Dermis microvascular lymphatic vessel endothelial cell (primary cell): ENCODE measurements at places on chromosomes 16 and 17.

DNA sequence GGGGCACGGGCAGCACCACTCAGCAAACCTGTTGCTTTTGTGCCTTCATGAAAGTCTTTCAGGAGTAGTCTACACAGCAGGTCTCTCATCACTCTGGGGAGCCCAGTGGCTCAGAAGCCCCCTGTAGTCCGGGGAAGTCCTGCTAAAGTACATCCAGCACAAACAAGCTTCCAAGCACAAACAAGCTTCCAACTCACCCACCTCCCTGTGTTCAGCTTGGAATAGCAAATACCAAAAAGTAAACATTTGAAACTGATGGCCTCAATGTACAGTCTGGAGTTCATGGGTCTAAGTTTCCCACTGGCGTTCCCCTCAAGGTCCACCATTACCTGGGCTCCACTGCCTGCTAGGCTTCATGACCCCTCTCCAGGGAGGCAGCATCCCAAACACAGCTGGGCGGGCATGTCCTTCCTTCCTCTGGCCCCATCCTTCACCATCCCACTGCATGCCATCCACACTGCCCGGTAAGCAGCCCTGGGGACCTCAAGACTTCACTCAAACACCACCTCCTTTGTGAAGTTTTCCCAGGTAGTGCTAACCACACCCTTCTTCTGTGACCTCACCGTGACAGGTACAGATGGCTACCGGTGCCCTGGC is 62.8 kb upstream of the SIAH1 start:
- no peak for DNase-seq

DNA sequence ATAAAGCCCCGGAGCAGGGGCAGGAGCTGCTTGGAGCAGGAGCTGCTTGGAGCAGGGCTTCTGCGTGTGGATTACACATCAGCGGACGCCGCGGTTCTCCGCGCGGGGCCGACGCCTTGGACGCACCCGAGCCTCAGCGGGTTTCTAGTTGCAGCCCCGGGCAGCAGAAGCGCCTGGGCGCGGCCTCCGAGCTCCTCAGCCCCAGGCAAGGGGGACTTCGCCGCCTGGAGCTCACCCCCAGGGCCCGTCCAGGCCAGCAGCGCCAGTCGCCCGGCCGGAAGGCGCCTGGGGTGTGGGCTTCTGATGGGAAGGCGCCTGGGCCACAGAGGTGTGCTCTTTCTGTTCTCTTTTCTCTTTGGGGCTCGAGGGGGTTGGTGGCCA is 6.3 kb downstream of the FOXF1 start:
- peak; percentile 14 for DNase-seq

GRCh38 chr16:79609861-79610260 is 9.3 kb upstream of the MAF start:
- no peak for DNase-seq

- DNase-seq = no peak
Observed at GRCh38 chr16:69513180-69513966, 52.4 kb upstream of the NFAT5 start.

- DNase-seq = peak; percentile 81
Observed at GRCh38 chr17:47946929-47947397, 5.6 kb downstream of the PNPO start.

GRCh38 chr16:12678983-12679382 is 124.7 kb downstream of the CPPED1 start:
- no peak for DNase-seq

DNA sequence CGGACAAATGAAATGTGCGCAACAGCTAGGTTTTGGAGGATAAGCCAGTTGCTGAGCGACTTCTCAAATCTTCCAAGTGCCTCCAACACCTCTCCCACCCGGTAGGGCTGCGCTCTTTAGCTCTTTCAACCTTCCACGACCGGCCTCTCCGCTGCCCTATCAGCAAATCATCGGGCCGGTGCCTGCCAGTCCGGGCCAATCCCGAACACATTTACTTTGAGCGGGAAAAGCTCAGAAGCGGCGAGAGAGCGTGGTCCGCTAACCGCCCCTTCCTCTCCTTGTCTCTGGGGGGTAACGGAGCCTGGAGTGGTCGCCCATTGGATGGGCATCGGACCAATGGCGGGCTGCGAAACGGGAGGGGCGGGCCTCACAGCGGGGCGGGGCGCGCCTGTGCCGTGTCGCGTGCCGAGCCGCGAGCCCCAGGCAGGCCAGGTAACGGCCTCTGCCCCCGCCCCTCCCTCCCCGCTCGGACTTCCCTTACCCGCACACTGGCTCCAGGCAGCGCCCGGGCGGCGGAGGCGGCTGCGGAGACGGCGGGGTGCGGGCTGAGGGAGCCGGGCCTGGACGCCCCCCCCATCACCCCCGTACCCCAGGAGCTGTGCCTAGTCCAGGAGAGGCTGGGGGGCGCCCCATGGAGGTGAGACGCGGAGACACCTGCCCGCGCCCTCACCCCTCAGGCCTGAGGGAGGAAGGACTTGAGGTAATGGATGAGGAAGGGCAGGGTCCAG is at the start of gene MEIOC:
Gene MEIOC (plus strand): TSS at position 486 of the 728 bp plus-strand sequence. CDS start 146 bp downstream, at position 632.
- peak; percentile 14 for DNase-seq

- no peak for DNase-seq
Observed at GRCh38 chr17:50356892-50357510, 11.1 kb downstream of the XYLT2 start.

GRCh38 chr16:10180042-10180770 is 2.0 kb downstream of the GRIN2A start:
- no peak for DNase-seq

DNA sequence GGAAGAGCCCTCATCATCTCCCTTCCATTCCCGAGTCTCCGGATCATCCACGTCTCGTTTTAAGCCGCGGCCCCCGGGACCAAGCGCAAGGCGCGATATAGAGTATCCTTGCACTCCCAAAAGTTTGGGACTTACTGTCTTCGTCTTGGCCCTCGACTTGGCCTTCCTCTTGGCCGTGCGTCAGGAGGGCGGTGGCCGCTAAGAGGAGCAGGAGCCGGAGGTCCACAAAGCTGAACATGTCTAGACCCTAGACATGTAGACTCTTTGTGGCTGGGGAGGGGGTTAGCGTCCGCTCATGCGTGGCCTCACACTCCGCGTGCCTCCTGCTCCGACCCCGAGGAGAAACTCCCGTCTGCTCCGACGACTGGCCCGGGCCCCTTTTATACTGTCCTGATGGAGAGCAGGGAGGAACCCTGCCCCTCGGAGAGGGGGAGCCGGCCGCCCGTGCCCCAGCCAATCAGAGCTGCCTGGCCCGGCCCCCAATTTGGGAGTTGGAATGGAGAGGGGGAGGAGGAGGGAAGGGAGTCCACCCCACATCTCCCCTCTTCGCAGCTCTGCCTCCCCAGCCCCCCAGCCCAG is at the start of gene COL1A1:
Gene COL1A1 (minus strand): TSS at position 356 of the 579 bp plus-strand sequence. CDS start 118 bp downstream, at position 238.
- DNase-seq = no peak

GRCh38 chr17:59387351-59388068 is 56.1 kb downstream of the YPEL2 start:
- DNase-seq = no peak

DNA sequence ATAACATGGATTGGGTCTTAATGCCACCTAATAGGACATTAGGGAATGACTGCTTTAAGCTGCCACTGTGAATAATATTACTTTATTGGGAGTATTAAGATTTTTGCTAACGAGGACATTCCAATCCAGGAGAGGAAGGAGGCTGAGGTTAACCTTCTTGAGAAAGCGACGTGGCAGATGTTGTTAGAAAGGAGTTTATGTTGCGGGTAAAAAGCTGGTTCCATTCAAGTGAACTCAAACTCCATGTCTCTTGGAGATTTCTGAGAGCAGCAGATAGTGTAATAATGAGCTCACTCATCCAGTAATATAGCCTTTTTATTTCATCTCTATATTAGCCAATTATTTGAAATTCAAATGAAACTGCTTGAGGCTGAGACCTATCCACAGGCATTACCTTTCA is 75.5 kb downstream of the KNOP1 start:
- DNase-seq = no peak

DNA sequence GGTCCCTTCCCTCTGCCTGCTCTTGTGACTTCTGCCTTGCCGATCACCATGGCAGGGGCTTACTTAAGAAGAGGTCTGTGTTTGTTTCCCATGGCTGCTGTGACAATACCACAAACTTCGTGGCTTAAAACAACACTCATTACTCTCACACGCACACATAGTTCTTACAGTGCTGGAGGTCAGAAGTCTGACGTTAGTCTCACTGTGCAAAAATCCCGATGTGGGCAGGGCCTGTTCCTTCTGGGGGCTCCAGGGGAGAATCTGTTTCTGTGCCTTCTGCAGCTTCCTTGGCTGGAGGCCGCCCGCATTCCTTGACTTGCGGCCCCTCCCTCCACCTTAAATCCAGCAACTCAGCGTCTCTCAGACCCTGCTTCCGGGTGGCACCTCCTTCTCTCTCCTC is 249.2 kb upstream of the GSE1 start:
- DNase-seq = no peak

- DNase-seq = no peak
Observed at GRCh38 chr17:10166176-10166935, 32.0 kb downstream of the GAS7 start.

DNA sequence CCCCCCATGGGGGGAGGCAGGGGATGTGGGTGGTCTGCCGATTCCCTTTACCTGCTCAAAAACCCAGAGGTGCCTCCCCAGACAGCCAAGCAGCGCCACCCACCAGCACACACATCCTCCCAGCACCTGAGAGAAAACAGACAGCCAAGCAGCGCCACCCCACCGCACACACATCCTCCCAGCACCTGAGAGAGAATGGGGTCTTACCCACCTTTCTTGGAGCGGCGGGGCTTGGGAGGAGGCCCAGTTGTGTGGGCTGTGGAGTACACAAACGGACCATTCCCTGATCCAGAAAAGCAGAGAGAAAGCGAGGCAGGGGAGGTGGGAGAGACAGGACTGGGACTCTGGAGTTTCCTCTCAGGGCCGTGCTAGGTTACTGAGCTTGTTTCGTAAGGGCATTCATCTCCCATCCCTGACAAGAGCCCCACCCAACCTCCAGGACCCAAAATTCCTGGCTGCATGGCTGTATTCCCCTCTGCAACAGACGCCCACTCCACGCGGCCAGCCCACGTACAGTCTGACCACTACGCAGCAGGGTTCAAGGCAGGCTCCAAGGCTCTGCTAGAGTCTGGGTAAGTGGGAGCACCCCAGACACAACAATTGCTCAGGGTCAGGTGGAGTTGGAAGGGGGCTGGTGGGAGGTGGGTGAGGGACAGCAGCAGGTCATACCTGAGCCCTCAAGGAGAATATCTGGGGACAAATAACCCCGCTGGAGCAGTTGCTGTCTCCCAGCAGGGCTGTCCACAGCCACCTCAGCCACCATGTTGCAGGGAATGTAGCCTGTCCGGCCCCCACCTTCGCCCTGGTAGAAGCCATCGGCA is 22.3 kb downstream of the TSPOAP1 start:
- no peak for DNase-seq

DNA sequence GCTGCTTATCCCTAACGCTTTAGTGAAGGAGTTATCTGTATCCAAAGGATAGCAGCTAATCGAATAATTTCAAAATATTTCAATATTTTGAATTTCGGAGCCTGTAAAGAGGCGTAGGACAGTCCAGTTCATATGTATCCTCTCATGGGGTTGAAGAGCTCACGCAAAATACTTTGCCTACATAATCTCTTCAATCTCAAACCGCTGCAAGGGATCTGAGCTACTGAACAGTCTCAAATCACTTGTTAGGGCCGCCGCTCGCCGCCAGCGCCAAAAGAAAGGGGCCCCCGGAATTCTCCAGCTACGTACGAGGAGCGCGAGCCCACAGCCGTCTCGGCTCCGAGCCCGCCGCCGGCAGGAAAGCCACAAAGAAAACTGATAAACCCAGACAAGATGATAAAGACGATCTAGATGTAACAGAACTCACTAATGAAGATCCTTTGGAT is 601 bp upstream of the RFWD3 start:
- DNase-seq = peak; percentile 34

GRCh38 chr16:88630433-88630832 is 7.9 kb upstream of the IL17C start:
- no peak for DNase-seq

- DNase-seq = no peak
Observed at GRCh38 chr16:28217326-28217725, 5.6 kb upstream of the XPO6 start.

GRCh38 chr17:65914784-65915342 is 277.1 kb downstream of the CEP112 start:
- DNase-seq = no peak

DNA sequence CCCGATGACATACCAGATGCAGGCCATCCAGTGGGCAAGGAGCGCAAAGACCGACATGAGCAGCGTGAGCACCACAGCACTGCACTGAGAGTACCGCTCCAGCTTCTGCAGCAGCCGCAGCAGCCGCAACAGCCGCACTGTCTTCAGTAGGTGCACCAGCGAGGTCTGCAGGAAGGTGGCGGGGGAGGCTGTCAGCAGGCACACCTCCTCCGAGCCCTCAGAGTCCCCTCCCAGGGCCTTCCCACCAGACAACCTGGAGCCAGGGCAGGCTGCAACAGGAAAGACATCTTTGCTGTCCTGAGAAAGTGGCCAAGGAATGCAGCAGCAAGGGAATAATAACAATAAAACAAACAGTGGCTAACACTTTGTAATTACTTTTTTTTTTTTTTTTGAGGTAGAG is 9.1 kb downstream of the KCNH4 start:
- no peak for DNase-seq

GRCh38 chr16:49748322-49748721 is 107.6 kb downstream of the ZNF423 start:
- DNase-seq = peak; percentile 13

GRCh38 chr17:7258731-7259554 is 3.3 kb downstream of the CLDN7 start:
- DNase-seq = no peak

GRCh38 chr16:53207810-53208752 is 153.3 kb downstream of the CHD9 start:
- DNase-seq = peak; percentile 85

- DNase-seq = no peak
Observed at GRCh38 chr16:78952630-78953029, 647.9 kb downstream of the MAF start.

DNA sequence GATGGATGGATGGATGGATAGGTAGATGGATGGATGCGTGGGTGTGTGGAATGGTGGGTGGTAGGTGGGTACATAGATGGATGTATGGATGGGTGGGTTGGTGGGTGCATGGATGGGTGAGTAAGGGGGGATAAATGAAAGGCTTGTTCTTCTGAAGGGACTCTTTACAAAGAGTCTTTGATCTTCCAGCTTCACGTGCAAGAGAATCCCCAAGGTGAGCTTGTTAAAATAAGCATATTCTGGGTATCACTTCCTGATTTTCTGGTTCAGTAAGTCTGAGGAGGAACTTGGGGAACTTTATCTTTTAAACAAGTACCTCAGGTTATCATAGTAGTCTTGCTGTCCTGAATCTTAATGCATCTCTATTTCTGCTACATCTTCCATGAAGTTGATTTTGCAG is 639.1 kb downstream of the MAF start:
- DNase-seq = no peak
